Esophagus muscularis mucosa (tissue), 4 donors: ENCODE measurements at places on chromosomes 7 and 10. TPM values are rescaled to one million over a fixed set of nuclear protein-coding genes. Genes with fewer than 3 reads are reported as not detected.

The TMEM270 gene
- not detected for total RNA-seq

The INMT gene
- total RNA-seq: 176 TPM

The CDHR1 gene
- 0.06 TPM for total RNA-seq

The DEPP1 gene
- 173 TPM for total RNA-seq

The IFIT5 gene
- total RNA-seq: 23.3 TPM

The GIMAP7 gene
- total RNA-seq: 20.4 TPM

The CLCN1 gene
- not detected for total RNA-seq

The EGFR gene
- 123 TPM for total RNA-seq

The HOXA10 gene
- not detected for total RNA-seq

The NPSR1 gene
- total RNA-seq: not detected

The VGF gene
- total RNA-seq: 0.26 TPM

The PPIF gene
- 19.5 TPM for total RNA-seq

The ASIC3 gene
- total RNA-seq: 1.3 TPM

The EBLN1 gene
- total RNA-seq: not detected

The CPEB3 gene
- 6.8 TPM for total RNA-seq

The MKI67 gene
- 1.2 TPM for total RNA-seq

The BCCIP gene
- total RNA-seq: 41.1 TPM

The CRYGN gene
- total RNA-seq: 0.17 TPM
